AG09309 (cell line): ENCODE measurements at places on chromosomes 4 and X.

DNA sequence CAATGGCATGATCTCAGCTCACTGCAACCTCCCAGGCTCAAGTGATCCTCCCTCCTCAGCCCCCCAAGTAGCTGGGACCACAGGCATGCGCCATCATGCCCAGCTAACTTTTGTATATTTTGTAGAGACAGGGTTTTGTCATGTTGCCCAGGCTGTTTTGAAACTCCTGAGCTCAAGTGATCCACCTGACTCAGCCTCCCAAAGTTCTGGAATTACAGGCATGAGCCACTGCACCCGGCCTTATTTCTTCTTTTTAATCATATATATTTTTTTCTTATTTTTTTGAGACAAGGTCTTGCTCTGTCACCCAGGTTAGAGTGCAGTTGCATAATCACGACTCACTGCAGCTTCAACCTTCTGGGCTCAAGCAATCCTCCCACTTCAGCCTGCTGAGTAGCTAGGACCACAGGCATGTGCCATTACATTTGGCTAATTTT, 184.0 kb downstream of the TSPAN5 start:
- DNase-seq, result peak; percentile 46

DNA sequence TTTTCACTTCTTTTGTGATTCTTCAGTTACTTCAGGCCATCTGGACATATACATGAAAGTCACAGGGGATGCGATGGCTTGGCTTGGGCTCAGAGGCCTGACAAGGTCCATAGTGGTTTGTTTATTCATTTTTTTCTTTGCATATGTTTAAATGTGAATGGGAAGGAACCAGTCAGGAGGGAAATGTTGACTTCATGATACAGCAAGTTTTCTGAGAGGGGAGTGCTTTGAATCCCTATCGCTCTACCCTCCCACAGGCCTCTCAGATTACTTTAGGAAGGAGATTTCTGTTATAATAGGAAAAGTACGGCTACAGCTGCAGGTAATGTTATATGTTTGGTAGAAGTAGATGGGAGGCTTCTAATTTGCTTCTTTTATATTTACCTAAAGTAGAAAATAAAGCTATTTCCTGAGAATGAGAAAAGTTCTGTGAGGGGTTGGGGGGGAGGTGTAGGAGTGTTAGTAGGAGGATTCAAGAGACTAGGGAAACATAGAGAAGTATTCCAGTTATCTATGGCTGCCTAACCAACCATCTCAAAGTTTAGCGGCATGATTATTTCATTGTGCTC, 322.9 kb downstream of the RAPGEF2 start:
- no peak for DNase-seq

GRCh38 chrX:123756320-123756719, 23.5 kb upstream of the THOC2 start:
- no peak for DNase-seq

DNA sequence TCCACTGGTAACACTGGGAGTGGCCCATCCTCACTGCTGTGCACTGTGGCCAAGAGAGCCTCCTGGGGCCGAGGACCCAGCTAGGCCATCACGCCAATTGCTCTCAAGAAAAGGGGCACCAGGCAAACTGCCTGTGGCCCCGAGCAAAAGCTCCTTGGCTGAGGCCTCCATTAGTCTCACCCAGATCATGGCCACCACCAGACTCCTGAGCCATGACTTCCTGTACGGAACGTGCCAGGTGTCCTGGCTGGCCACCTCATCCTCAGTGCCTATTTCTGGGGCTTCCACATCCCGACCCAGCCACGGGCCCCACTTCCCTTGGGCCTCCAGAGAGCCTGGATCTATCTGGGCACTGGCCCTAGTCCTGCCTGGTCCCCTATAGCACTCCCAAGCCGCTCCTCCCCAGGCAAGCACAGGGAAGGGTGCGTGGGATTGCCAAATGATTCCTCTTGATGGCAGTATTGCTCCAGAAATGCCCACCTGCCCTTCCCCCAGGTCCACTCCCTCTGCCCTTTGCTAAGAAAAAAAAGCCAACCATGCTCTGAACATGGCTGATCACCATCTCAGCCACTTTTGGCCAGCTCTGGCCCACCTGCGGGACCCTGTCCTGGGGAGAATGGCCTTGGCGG, 212.6 kb upstream of the AGTR2 start:
- DNase-seq, result no peak

DNA sequence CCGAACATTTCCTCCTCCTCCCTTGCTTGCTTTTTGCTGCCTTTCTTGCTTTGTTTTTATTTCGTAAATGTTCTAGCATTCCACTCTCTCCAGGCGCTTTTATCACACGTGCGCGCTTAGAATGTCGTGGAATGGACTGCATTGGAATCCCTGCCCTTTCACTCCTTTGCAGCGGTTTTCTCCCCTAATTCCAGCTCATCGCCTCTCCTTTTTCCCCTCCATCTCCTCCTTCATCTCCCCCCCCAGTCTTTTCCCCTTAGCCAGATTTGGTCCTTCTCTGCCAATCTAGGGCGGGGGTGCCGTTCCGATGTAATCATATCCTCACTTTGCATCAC, 579 bp downstream of the OGT start:
- DNase-seq, result no peak

DNA sequence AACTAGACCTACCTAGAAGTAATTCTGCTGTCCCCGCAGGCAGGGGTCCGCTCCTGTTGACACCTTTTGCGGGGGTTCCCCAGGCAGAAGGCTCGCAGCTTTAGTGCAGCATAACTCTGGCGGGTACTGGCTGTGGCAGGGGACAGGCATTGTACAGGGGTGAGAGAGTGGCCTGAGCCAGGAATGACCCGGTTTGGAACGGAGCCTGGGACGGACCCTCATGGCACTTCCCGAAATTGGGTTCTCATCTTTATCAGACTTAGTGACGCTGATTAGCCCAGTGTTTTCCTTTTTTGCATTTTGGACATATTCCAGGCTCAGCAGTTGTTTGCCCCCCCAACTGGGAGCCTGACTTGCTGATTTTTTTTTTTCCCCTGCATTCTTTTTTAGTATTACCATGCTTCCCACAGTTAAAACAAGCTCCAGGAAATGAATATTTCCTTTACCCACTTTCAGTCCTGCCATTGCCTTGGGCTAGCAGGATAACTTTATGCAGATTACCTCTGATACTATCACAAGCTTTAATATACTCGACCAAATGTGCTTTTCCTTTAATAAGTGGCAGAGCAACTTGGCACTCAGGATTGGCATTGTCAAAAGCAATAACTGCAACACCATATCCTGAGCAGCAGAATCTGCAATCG, 55.8 kb upstream of the WDR1 start:
- DNase-seq, result no peak

GRCh38 chrX:133951098-133951497, 34.3 kb downstream of the GPC3 start:
- DNase-seq, result no peak
